ENCODE measurements at places on chromosomes 6 and 20.

- DNase-seq = no peak
Measured at GRCh38 chr6:150721418-150722266, 122.0 kb downstream of the PLEKHG1 start.

DNA sequence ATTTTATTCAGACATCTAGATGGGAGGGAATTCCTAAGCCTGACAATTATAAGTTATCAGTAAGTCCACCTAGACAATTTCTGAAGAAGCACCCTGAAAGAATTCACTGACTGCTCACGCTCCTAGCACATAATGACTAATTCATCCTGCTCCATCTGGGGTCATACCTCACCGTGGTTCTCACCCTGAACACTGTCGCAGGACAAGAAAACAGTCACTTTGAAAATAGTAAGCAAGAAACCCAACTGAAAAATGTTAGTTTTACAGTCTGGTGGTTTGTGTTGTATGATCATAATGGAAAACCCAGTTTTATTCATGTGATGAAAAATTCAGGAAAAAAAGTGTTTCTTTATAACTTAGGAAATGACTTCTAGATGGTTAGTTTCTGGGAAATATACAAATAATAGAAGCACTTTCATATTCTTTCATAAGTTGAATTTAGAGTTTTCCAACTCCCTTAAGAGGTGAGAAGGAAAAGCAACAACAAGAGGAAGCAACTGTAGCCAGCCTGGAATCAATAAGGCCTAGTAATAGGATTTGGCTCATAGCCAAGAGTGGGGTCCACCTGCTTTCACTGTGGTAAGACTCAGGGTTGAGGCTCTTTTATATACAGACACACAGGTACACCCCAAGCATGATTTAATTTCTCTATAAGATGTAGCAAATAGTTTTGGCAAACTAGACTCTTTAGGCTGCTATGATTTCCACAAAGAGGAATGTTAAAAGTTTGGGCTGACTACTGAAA is 94.1 kb downstream of the HIVEP2 start:
- DNase-seq = no peak

GRCh38 chr6:121764493-121764892 is 329.0 kb downstream of the GJA1 start:
- DNase-seq = no peak

GRCh38 chr20:25148181-25148981 is 47.1 kb upstream of the ENTPD6 start:
- DNase-seq = peak; percentile 56

DNA sequence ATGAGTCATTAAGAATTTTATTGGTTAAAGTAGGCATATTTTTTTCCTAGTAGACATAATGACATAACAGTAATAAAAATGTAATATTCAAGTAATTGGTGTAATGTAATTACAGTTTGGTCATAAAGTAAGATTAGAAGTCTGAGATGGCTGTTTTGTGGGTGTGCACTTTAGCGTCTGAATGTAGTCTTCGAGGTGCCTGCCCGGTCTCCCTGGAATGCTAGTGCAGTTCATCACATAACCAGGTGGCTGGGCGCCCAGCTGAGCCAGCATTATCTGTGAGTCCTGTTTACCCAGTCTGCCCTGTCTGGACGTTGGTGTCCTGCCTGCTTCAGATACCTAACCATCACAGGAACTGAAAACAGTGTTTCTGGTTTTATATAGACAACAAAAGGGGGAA is 419.1 kb downstream of the CDC5L start:
- no peak for DNase-seq

DNA sequence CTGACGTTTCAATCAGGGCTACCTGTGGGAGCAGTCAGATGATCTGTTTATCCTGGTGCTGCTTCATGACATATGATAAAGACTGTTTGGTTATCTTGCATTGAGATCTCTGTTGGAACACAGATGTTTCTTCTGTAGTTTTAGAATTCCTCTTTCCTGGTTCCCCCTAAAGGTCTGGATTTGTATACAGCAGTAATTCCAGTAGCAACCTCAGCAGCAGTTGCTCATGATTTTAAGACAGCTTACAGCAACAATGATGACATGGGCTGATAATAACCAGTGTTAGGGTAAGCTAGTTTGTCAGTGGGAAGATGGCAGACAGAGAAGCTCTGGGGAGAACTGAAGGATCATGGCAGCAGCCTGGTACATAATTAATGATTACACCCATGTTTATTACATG is 439.4 kb downstream of the PHF3 start:
- DNase-seq = no peak
